ENCODE measurements at places on chromosomes 2 and 18.

DNA sequence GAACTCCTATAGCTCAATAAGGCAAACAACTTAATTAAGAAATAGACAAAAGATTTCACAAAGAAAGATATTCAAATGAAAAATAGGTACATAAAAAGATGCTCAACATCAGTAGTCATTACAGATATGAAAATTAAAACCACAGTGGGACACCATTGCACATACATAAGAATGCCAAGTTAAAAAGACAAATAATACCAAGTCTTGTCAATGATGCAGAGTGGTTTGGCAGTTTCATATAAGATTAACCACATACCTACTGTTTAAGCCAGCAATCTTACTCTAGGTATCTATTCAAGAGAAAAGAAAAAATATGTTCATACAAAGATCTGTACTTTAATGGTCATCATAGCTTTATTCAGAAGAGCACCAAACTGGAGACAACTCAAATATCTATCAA is 63.5 kb upstream of the GLS start:
- no peak for DNase-seq

GRCh38 chr18:5738526-5738925 is 156.8 kb downstream of the TMEM200C start:
- DNase-seq, result no peak

GRCh38 chr2:97728091-97728731 is 14.8 kb downstream of the ZAP70 start:
- DNase-seq, result no peak

DNA sequence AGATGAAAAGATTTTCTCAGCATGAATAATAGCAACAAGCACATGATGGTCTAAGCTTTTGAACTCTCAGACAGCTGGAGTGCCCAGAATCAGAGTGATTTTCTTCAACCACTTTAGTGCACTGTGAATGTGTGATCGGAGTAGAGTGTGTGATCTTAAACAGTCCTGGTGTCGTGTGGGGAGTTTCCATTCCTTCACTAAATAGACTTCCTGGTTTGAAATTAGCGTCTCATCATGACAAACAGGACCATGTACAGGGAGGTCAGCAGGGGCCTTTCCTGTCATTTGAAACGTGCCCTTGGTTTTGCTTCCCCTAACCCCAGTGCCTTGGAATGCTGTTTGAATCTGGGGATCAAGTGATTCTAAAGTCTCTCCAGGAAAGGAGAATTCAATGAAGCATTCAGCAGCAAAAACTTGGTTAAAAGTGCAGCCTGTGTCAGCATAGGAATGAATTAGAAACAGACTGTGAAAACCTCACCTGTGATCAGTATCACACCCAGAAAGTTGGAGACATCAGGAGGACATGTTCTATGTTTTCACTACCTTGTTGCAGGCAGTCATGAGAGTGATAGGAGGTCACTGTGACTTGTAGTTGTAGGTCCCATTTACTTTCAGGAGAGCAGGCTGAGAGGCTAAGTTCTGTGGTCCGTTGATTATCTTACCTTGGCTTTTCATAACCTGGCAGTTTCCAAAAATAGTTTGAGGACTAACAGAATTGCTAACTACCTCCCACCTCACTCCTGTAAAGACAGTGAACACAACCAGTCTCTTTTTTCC is 400.3 kb downstream of the MTX2 start:
- DNase-seq, result no peak

GRCh38 chr2:176650104-176650837 is 381.0 kb downstream of the MTX2 start:
- no peak for DNase-seq

DNA sequence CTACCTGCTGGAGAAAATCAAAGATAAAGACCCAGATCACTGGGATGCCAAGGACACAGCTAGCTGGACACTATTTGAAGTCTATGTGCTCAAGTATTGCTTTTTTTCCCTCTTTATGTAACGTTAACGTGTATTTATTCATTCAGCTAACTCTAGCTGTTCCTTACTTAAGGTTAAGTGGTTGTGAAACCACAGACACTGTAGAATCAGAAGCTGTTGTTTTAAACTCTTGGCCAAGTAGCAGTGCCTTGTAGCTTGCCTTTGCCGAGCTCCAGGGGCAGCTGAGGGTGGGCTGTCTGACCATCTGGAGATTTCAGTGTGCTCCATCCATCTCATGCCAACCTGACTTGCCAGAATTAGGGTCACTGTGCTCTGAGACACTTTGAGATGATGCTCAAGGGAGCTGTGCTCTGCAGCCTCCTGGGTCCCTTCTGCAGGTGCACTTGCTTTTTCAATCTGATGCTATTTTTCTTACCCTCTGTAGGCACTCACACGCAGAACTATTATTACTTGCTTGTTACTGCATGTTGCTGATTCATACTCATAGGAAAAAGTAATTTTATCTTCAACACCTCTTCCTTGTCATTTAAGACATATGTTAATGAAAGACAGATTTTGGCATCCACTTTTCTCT is 116.2 kb downstream of the METTL8 start:
- no peak for DNase-seq

GRCh38 chr18:58653814-58654509 is 17.3 kb upstream of the MALT1 start:
- DNase-seq, result no peak

GRCh38 chr18:58348517-58348916 is 280.4 kb downstream of the ALPK2 start:
- DNase-seq, result no peak

DNA sequence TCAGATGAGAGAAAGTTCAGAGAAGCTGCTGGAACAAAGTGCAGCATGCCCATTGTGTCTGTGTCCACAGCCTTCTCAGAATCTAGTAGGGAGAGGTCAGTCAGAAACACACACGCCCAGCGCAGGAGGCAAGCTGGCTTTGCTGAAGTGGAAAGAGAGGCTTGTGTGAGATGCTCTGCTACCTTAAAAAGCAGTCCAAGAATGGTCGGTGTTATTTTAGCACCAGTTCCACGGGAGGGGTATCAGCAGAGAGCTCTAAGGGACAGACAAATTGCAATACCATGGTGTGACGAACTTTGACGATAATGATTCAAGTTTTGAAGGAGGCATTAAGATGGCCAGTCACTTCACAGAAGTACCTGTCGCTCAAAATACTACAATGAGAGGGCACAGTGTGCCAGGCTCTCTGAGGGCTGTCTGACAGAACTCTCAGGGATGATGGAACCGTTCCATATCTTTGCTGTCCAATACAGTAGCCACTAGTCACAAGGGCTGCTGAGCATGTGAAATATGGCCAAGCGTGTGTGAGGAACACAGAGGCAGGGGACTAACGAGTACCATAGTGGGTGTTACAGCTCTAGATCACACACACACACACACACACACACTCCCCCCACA is 237.5 kb upstream of the TMEM200C start:
- DNase-seq, result no peak

- no peak for DNase-seq
Observed at GRCh38 chr2:39492095-39492590, 55.1 kb upstream of the MAP4K3 start.

DNA sequence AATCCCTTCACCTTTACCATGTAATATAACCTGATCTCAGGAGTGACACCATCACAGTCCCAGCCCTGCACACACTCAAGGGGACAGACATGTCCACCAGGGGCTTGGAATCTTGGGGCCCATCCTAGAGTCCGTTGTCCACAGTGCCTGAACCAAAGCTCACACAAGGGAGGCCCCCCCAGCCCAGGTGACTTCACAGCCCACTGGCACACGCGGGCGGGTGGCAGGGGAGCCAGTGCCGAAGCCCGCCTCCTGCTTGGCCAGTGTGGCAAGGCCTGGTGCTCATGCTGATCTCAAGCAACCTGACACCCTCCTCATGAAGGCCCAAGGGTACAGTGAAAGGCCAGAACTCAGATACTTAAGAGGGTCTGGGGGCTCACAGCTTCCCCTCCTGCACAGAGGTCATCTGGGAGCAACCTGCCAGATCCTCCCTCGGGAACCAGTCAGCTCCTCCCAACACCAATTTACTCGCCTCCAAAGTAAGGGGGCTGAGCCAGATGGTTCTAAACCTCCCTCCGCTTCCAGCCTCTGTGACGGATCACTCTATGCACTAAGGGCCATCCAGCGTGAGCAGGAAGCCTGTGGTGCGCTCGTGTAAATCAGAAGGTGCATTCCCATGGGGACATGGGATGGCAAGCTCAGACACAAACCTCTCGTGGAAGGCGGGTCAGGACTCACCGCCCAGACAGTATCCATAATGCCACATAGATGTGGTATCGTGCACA is 3.2 kb upstream of the RAB17 start:
- no peak for DNase-seq

- no peak for DNase-seq
Observed at GRCh38 chr2:176830362-176830761, 382.2 kb upstream of the HNRNPA3 start.
